HS-27A (cell line): ENCODE measurements at places on chromosomes 3 and 15.

GRCh38 chr3:120102232-120102631, 8.0 kb upstream of the GSK3B start:
- DNase-seq = no peak

DNA sequence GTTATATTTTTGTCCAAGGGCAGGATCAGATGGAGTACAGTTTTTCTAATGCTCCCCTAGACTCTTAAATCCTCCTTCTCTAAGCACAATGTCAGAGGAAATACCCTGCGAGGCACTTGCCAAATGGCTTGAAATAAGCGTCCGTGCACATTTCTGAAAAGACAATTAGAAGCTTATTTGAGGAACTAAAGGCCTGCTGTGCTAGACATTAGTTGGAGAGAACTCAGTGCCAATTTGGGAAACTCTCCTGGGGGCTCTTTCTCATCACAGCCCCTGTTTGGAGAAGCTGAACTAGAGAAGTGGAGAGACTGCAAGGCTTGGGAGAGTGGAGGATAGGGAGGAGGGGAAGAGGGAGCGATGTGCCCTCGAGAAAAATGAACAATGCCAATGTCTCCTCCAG, 247.6 kb upstream of the C2CD4B start:
- no peak for DNase-seq

DNA sequence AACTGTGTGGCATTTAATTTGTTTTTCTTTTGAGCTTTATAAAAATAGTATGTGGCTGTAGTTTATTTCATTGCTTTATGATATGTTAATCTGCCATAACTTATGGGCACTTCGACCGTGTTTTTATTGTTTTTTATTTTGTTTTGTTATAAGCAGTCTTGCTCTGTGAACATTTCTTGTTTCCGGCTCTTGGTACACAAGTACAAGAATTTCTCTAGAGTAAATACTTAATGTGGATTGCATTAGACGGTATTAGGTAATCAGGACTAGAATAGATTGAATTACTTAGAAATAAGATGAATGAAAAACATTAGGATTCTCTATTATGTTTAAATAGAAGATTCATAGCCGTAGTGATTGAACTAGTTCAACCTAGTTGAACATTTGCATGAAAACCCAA, 2.1 kb downstream of the ZFAND6 start:
- DNase-seq = no peak

DNA sequence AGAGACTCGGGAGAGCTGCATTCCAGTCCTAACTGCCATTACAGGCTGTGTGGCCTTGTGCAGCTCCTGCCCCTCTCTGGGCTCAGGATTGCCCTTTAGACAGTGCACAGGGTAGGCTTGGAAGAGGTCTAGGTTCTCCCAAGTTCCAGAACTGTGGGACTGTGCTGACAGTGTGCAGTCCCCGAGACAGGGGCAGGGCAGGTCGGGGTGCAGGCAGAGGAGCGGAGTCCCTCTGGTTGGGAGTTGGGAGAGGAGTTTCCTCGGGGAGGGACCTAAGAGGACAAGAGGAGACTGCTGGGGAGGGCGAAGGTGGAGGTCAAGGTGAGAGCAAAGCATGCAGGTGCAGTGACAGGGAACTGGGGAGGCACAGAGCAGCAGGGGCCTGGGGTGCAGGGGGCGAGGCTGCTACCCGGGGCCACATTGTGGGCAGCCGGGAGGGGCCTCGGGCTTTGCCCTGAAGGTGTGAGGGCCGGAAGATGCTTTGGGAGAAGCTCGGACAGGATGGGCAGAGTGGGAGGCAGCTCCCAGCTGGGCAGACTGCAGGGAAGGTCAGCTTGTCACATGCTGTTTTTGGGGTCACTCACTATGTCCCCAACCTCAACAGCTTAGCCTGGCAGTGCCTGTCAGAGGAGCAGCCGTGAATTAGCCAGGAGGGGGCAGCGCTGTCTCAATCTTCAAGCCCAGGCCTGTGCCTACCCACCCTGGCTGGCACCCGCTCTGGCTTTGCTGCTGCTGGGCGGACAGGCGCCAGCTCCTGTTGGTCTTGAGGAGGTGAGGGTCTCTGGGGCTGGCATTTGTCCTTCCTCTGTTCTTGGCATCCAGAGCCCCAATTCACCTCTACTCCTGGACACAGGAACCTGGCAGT, 15.4 kb upstream of the CSPG4 start:
- no peak for DNase-seq

GRCh38 chr3:75329476-75330097, 334.5 kb upstream of the FRG2C start:
- DNase-seq = no peak

- DNase-seq = no peak
Measured at GRCh38 chr3:153820035-153820434, 301.2 kb upstream of the ARHGEF26 start.

DNA sequence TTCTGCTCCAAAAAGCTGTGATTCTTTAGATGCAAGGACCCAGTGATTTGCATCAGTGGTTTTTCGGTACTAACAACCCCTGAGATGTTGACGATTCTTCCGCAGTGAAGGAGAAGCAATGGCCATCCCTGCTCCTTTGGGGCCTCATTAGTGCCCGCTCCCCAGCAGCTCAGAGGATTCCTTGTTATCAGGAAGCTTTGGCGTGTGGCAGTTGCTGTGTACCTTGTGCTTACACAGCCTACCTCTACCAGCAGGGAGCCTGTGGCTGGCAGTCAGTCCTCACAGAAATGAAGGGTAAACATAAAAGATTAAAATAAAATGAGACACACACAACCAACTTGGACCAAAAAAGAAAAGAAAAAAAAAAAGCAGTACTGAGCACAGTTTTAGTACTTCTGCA, 55.2 kb downstream of the CNTN3 start:
- no peak for DNase-seq

DNA sequence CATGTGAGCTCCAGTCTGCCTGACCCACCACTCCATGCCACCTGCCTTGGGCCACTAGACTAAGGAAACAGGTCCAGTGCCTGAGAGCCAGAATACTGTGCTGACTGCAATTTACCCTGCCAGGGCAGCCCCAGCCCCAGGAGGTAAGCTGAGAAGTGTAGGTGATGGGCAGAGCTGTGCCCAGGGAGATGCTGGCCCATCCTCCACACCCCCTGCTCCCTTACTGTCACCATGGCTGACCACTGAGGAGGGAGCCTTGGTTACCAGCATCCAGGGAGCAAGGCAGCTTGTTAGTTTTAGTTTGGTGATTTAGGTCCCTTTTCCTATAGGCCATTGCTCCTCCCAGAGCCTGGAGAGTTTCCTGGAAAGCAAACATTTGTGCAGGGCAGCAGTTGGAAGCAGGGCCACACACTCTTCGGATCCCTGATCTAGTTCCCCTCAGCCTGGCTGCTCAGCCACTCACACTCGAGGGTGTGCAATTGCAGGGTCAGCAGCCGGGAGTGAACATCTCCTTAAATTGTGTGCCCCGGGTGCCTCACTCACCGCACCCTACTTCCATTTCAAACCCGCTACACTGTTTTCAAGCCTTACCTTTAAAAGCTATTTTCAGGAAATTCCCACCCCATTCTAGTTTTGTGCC, 2.0 kb downstream of the GALNT15 start:
- no peak for DNase-seq

- peak; percentile 98 for DNase-seq
Measured at GRCh38 chr3:14178247-14179113, at the start of the genes LSM3 and XPC. Gene LSM3, plus strand, starts transcription at chr3:14178817. Its CDS starts 44 bp downstream, at chr3:14178861. Gene XPC, minus strand, starts transcription at chr3:14178601. Its CDS starts 33 bp downstream, at chr3:14178568.

- no peak for DNase-seq
Measured at GRCh38 chr3:126837773-126838172, 133.7 kb downstream of the CHCHD6 start.

- DNase-seq = no peak
Measured at GRCh38 chr15:95663156-95664100, 667.1 kb upstream of the NR2F2 start.
